Non-pigmented ciliary epithelial cell (primary cell): ENCODE measurements at places on chromosomes 12 and 14.

GRCh38 chr12:23204933-23205778 lies 580.2 kb downstream of the ETNK1 start:
- DNase-seq = peak; percentile 27

- peak; percentile 61 for DNase-seq
Observed at GRCh38 chr14:69153152-69153872, 393 bp upstream of the DCAF5 start.

- no peak for DNase-seq
Observed at GRCh38 chr12:65615118-65615517, 209.2 kb upstream of the HMGA2 start.

DNA sequence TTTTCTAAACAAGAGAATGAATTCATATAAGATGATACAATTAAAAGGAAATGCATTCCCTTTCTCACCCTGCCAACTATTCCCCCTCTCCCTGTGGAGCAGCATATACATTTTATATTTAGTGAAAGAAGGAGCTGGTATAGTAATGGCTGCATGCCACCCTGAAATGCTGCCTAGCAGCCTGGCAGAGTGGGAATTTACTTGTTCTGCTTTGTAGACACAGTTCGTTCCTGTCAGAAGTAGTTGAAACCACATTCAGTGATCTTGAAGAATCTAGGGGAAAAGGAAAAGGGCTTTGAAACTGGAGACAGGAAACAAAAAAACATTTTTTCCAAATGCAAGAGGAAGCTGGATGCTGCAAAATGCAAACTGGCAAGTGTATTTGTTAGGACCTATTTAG lies 176.0 kb upstream of the PLEKHA5 start:
- DNase-seq = no peak

DNA sequence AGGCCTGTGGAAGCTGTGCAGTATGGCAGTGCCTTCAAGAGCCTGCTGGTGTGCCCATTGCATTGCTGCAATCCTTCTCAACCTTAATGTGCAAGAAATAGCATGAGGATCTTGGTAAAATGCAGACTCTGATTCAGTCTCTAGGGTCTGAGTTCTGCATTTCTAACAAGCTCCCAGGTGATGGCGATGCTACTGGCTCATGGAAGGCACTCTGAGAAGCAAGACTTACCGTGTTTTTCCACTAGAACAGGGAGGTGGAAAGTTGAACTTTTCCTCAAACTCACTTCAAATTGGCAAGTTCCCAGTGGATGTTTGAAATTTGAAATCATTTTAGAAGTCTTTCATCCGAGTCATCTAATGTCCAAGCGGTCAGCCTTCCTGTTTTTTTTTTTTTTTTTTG lies 55.5 kb downstream of the MYRFL start:
- no peak for DNase-seq

DNA sequence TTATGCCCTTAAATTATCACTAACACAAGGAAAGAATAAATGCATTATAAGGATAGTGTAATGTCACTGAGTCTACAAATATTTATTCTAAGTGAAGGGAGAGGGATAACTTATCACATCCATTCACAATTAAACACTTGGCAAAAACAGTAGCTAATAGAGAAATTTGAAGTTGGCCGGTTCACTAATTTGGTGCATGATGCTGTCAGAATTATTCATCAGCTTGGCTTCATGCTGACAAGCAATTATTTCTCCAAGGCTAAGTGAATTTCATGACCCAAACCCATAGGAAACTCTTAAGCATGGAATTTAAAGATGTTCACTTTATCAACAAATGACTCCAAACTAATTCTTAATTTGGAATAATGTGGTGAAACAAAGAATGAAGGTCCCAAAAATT lies 25.0 kb upstream of the NR1H4 start:
- DNase-seq = no peak

GRCh38 chr14:31489691-31490090 lies 1.9 kb upstream of the GPR33 start:
- DNase-seq = no peak

- no peak for DNase-seq
Observed at GRCh38 chr14:26444822-26445221, 153.0 kb downstream of the NOVA1 start.

DNA sequence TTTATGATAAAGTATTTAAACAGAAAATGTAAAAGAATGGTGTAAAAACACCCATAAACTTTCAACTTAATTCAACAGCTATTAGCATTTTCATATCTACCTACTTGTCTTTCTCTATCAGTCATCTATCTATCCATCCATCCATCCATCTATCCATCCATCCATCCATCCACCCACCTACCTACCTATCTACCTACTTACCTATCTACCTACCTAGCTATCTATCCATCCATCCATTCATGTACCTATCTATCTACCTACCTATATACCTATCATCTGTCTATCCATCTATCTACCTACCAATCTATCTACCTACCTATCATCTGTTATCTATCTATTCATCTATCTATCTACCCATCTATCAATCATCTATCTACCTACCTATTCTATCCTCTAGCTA lies 8.5 kb downstream of the NOS1 start:
- DNase-seq = no peak

GRCh38 chr12:47987411-47988072 lies 16.7 kb downstream of the COL2A1 start:
- no peak for DNase-seq

DNA sequence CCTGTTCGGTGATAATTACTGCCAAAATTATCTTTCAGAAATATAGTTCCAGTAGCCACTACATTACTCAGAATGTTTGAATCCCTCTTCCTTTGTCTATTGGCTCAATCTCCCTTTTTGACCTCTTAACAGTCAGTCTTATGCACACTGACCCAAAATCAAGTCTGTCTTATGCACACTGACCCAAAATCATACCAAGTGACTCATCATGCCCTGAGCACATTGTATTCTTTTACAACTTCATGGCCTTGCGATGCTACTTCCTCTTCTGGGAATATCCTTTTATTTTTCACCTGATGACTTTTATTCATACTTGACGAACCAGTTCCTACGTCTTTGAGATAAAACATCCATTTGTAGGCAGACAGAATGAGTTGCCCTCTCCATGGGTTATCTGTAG lies 182.3 kb downstream of the NPAS3 start:
- DNase-seq = no peak

GRCh38 chr14:37709419-37710195 lies 114.2 kb downstream of the TTC6 start:
- DNase-seq = no peak

GRCh38 chr14:105635560-105635959 lies 109.2 kb downstream of the TMEM121 start:
- no peak for DNase-seq

- no peak for DNase-seq
Observed at GRCh38 chr14:89364316-89364715, 52.7 kb downstream of the FOXN3 start.

DNA sequence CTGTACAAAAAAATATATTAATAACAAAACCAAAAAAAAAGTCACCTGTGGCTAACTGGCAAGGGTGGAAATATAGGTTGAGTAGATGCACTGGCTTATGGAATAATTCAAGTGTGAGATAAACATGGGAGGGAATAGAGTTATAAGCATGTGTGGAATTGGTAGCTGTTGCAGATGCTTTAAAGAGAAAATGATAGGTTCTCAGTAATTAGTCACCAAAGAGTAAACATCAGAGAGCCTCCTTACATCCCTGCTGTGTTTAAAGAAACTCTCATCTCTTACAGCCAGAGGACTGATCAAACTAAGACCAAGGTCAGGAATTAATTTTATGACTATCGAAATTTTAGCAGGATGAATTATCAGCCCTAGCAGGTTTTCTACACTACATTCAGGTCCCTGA lies 70.5 kb downstream of the EGLN3 start:
- DNase-seq = no peak

DNA sequence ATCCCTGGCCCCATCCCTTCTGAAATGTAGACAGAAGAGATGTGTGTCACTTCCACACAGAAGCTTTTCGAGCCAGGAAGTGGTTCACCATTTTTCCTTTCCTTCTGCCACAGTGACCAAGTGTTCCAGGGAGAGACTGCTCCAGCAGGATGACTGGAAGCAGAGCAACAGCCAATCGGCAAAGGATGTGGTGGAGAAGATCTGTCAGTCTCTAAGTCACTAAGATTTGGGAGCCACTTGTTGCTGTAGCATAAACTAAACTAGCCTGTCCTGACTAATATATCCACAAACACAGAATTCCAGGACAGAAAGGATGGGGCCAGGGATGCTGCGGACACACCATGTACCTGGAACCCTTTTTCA lies 42.9 kb downstream of the DUSP6 start:
- DNase-seq = no peak

GRCh38 chr12:19916196-19916753 lies 452.1 kb upstream of the PDE3A start:
- no peak for DNase-seq

DNA sequence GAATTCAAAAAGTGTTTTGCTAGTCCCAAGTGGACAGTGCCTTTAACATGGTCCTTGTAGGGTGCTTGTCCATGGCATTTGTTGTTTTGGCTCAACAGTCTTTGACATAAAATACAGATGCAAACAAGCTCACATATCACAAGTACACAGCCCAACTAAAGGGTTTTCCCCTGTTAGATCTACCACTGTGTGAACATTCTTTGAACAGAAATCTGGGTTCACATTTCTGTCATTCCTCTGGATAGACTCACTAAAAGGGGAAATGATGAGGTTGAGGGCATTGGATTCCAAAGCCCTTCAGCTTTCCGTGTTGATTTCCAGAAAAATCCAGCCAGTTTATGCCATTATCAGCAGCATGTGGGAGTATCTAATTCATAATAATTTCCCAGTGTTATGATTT lies 54.1 kb downstream of the EP400 start:
- DNase-seq = peak; percentile 68

- DNase-seq = no peak
Observed at GRCh38 chr14:85663256-85663655, 133.3 kb downstream of the FLRT2 start.

- no peak for DNase-seq
Observed at GRCh38 chr12:636632-637031, 26.6 kb downstream of the NINJ2 start.

- DNase-seq = no peak
Observed at GRCh38 chr12:1499351-1499750, 95.0 kb downstream of the FBXL14 start.

- no peak for DNase-seq
Observed at GRCh38 chr12:83158613-83159207, 472.0 kb downstream of the TMTC2 start.

DNA sequence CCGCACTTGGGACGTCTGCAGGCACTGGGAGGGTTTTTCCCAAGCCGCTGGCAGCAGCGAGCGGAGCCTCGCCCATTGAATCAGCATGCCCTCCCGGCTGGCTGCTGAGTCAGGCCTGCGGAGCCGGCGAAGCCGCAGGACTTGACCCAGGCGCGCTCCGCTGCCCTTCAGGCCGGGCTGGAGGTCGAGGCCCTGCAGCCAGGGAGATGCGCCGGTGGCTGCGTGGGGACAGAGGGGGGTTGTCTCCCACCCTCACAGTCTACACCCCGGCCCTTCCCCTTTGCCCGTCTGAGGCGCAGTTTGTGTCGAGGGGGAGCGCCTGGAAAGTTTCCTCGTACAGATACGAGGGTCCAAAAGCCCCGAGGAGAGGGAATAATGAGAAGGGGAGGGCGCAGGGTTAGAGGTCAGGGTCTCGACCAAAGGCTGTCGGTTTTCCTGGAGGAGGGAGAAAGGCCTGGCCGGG lies 759 bp upstream of the KLC1 start:
- DNase-seq = no peak

DNA sequence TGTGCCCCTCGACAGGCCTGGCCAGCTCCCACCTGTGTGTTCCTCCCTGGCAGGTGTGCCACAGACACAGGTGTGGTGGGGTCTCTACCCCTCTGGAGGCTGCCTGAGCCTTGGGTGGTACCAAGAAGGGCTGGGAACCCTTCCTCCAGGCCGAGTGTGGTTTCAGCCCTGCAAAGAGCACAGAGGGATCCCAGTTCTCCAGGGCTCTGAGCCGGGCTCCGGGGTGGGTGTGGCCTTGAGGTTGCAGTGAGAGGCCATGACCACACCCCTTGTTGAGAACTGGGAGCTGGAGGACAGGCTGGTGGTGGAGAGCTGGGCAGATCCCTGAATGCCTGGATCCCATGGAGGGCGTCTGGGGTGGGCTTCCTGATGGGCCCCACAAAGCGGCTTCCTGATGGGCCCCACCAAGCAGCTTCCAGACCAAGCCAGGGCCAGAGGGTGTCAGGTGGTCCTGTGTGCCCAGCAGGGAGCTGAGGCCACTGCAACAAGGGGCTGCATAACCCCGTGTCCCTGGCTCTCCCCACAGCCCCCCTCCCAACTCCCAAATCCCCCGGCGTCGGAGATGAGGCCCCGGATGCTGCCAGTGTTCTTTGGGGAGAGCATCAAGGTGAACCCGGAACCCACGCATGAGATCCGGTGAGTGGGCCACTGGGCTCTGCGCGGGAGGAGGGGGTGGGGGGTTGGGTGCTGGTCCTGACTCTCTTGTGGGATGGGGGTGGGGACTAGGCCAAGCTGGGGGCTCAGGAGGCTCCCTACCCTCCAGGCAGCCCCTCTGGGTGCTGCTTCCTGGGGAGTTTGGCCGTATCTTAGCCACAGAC lies 16.6 kb downstream of the RFLNA start:
- DNase-seq = no peak

DNA sequence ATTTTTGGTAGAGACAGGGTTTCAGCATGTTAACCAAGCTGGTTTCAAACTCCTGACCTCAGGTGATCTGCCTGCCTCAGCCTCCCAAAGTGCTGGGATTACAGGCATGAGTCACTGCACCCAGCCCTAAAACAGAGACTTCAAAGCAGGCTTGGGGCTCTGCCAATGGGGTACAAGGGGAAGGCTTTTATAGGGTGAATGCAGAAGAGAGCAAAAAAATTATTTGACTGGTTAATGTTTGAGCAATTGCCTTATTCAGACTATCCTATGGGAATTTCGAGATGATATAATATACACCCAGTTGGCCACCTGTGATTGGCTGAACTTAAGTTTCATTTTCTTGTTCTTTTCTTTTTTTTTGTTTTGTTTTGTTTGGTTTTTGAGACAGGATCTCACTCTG lies 31.5 kb upstream of the ACTN1 start:
- no peak for DNase-seq

DNA sequence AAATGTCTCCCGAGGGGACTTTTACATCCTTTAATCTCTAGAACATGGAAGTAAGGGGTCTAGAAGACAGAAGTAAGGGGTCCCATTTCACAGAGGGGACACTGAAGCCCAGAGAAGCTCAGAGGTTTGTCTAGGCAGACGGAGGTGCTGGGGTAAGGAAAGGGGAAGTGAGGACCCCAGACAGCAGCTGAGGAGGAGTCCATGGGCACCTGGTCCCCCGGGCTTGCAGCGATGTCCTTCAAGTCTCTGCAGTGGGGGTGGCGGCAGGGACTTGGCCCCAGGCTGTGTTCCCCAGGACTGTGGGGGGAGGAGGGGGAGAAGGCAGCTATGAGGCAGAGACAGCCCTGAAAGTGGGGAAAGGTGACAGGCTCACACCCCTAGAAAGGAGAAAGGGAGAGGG lies 30.7 kb downstream of the DTX1 start:
- no peak for DNase-seq

- DNase-seq = no peak
Observed at GRCh38 chr14:33259764-33260163, 321.1 kb downstream of the NPAS3 start.

- no peak for DNase-seq
Observed at GRCh38 chr14:88040146-88040545, 35.2 kb downstream of the GPR65 start.
